ENCODE measurements at places on chromosomes 2 and 18.

DNA sequence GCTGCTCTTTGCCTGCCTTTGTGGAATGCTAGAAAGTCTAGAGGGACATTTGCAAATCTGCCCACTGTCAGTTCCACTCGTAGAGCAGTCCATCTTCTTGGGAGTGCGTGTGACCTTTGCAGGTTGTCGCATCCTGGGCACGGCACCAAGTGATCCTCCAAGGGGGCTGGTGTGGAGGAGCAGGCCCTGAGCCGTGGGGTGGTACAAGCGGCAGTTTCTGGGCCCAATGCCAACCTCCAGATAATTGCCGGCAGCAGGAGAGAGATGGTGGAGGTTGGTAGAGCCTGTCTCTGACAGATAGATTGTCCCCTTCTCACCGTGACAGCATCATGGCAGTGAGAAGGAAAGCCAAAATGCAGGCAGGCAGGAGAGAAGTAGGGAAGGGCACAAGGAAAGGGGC is 150.7 kb upstream of the SLC14A2 start:
- DNase-seq = no peak

- no peak for DNase-seq
Measured at GRCh38 chr2:178199334-178199733, 5.0 kb downstream of the OSBPL6 start.

- DNase-seq = no peak
Measured at GRCh38 chr2:160288324-160288723, 88.3 kb upstream of the ITGB6 start.

DNA sequence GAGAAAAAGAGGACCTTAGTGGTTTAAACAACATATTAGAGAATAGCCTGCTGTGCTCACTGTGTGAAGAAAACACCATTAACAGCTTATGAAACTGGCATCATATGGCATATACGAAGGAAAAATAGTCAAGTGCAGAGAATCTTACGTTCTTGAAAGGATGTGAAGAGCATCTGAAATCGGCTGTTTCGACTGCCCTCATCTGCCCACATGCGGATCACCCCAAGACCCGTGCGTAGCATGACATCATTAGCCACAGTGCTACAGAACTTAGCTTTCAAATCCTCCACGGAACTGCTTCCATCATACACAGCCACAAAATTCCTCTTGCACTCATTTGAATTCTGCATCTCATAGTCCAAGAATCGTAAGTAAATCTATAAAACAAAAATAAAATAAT is 84.3 kb downstream of the NETO1 start:
- no peak for DNase-seq

GRCh38 chr2:105877945-105878344 is 133.2 kb downstream of the NCK2 start:
- no peak for DNase-seq

GRCh38 chr2:62204998-62205496 is 9.1 kb downstream of the B3GNT2 start:
- no peak for DNase-seq

GRCh38 chr2:142723236-142723635 is 154.2 kb upstream of the KYNU start:
- DNase-seq = no peak

DNA sequence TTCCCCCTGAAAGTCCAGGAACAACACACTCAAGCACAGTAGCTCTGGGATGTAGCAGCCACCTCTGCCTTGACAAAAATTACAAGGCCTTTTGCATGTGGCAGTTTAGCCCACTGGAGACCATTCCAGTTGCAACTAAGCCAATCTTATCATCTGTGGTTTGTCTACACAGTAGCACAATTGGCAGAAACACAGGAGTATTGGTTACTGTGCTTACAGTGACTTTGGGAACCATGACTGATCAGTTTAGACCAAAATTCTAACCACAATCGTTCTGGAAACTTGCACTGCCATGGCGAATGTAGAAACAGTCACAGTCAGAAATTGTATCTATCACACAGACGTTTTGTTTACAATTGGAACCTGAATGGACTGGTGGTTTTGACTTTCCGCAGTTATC is 403.7 kb upstream of the MEIS1 start:
- DNase-seq = no peak

- no peak for DNase-seq
Measured at GRCh38 chr2:235293061-235293460, 200.8 kb upstream of the AGAP1 start.

GRCh38 chr2:42809819-42810120 is 17.4 kb upstream of the HAAO start:
- no peak for DNase-seq

DNA sequence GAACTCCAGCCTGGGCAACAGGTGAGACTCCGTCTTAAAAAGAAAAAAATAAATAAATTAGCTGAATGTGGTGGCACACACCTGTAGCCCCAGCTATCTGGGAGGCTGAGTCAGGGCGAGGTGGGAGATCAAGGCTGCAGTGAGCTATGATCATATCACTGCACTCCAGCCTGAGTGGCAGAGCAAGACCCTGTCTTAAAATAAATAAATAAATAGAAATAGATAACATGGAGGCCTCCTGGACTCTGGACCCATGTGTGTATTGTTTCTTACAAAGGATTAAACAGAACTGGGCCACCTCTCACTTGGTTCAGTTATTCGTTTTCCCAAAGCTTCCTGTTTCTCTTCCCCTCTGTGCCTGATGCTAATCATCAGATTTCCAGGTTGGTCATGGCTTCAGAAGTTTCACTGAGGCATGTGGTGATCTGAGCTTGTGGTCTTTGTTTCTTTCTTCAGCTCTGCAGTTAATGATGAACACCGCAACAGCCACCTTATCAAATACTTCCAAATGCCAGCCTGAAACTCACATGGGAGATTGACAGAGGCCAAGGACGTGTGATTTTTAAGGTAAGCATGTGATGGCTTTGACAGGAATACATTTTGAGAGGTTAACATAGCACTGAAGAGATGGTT is 83.3 kb upstream of the MAP4K4 start:
- DNase-seq = no peak

- DNase-seq = no peak
Measured at GRCh38 chr2:54470266-54470938, 14.3 kb downstream of the SPTBN1 start.

Measured in epithelial cell of prostate (primary cell).